Stimulated activated CD8-positive, alpha-beta memory T cell treated with anti-CD3 and anti-CD28 coated beads, Interleukin-15, amount 100 ng/mL, for 48 hours (primary cell): ENCODE measurements at places on chromosomes 16 and 17.

GRCh38 chr16:51390877-51391276, 239.8 kb upstream of the SALL1 start:
- DNase-seq, result no peak

DNA sequence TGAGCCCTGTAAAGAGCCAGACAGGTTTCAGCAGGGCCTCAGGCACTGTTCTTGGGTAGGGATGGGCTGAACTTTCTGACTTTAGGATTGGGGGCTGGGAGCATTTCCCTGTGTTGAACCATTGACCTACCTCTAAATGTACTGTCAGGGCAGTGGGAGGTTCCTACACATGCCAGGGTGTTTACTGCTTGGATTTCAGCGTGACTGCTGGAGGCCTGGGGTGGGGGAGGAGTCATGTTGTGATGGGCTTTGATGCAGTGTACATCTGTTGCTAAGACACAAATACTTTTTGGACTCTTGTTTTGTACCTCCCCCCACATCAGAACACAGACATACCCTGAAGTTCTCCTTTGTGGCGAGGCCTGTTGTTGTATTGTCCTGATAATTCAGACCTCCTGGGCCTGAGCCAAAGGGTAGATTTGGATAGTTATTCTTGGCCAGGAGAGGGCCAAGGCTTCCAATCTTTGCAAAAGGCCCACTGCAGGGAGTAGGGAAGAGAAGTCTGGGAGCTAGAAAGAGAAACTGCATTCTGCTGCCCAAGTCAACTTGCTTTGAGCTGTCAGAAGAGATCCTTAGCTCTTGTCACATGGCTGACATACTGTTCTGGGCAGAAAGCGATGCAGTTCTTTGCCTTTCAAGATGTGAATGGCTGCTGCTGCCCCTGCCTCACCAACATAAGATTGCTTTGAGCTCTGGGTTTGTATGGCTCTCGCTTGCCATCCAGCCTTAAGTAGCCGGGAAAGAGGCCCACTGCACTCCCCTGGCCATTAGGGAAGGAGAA, 3.7 kb downstream of the NFE2L1 start:
- DNase-seq, result no peak

DNA sequence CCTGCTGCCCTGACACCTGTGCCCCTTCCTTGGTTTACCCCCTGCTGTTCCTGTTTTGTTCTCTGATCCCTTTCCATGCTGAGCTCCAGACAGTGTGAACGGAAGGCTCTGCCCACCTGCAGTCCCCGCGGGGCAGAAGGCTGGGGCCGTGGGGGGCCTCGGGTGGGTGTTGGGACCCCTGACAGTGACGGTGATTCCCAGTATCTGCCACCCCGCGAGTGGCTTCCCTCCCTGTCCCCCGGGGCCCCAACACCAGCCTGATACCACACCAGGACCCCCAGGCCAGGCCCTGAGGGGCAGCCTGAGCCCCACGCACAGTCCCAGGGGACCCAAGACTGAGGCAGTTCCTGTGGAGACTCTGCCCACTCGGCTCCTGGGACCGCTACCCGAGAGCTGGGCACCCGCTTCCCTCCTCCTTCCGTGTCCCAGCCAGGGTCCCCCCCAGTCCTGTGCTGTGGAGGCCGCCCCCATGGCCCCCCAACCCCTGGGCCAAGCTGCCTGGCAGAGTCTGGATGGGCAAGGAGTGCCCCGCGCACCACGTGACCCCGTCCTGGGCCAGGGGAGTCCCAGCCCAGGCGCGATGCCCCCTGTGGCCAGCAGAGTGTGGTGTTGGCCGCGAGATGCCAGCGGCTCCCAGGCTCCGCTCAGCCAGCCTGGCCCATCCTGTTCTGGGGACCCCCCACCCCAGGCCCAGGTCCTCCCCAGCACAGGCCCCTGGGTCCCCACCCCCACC, 10.0 kb upstream of the C1QTNF8 start:
- DNase-seq, result peak; percentile 23

- DNase-seq, result no peak
Measured at GRCh38 chr17:14866266-14866665, 398.9 kb downstream of the PMP22 start.

GRCh38 chr16:27778171-27778925, 228.4 kb downstream of the KATNIP start:
- no peak for DNase-seq

DNA sequence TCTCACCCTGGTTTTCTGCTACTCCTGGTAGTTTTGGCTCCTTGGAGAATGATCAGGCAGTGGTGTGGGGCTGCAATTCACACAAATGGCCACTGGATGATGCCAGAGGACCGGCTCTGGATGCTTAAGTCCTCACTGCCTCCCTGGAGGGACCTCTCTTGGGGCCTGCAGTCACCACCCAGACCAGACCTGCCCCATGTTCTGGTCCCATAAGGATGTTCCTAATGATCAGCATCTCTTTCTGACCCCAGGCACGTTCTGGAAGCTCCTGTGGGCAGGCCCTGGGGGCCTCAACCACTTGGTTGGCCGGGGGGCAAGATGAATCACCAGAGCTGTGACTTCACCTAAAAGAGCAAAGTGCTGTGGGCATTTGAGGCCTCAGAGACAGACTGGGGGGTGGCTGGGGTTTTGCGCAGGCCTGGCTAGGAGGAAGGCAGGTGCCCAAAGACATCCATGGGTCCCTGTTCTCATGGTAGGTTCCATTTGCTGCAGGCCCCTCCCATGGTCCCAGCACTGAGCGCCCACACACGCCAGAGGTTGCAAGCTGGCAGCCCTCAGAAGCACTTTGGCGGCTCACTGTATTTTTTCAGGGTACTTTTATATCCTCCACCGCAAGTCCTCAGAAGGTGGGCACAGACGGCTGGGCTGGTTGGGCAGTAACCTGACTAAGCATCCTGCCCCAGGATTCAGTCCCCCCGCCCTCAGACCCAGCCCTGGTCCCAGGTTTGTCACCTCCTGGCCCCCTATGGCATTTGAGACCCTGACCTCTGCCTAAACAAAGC, 53.2 kb downstream of the NT5M start:
- DNase-seq, result peak; percentile 32

- no peak for DNase-seq
Measured at GRCh38 chr17:62882284-62882683, 74.2 kb upstream of the MARCHF10 start.

- DNase-seq, result peak; percentile 41
Measured at GRCh38 chr16:74695450-74696422, 4.9 kb downstream of the MLKL start.

DNA sequence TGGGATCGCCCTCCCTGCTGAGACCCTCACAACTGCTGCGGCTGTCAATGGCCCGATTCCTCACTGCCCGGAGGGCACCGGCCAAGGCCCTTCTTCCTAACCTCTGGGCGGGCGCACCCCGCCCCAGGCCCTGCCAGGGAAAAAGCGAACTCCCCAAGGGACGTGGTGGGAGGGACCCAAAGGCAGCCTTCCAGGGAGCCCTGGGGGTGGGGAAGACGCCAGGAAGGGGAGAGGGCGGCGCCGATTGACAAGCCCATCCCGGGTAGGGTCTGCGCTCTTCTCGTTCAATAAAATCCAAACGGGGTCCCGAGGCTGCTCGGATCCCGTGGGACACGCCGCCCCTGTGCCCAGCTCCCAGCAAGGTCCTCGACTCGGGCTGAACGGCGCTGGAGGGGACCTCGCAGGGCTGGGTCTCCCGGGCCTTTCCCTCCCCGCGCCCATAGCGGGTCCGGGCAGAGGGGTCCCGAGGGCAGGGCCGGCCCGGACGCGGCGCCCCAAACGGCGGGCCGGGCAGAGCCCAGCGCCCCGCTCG, 416 bp downstream of the KIFC3 start:
- no peak for DNase-seq

GRCh38 chr16:73877150-73877549, 419.5 kb upstream of the PSMD7 start:
- no peak for DNase-seq

GRCh38 chr16:48203974-48204824, 39.9 kb upstream of the LONP2 start:
- no peak for DNase-seq

DNA sequence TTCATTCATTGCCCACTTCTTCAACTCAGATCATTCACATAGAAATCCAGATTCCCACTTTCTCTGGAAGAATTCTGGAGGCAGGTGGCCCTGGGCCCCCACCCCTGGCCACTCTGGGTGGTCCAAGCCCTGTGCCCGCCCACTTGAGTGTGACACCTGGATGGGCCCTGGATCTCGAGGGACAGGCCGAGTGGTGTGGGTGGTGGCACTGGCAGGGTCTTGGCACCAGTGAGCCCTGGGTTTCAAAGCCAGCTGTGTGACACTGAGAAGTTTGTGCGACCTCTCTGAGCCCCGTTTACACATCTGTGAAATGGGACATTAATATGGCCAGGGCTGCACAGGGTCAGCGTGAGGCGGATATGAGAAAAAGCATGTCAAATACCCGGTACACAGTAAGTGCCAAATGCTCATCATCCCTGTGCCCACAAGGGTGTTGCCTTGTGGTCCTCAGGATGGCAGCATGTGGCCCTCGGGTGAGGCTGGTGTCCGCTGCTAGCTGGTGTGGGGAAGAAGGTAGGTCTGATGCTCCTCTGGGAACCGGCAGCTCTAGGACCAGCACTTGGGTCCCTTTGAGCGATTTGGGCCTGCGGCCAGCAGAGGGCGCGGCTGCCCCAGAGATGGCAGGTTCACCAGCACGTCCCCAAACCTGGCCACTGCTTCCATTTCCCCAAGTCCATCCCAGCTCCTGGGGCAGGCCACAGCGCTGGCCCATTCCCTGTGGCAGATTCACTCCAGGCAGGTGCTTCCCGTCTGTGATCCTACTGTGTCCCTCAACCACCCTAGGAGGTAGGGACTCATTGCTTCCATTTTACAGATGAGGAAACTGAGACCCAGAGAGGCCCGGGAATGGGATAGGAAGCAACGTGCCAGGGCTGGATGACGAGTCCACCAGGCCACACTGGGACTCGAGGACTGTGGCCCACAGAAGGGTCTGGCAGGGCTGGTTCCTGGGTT, 3.6 kb downstream of the OSGIN1 start:
- peak; percentile 59 for DNase-seq

GRCh38 chr17:64282753-64283080, 19.7 kb upstream of the TEX2 start:
- DNase-seq, result no peak

- DNase-seq, result no peak
Measured at GRCh38 chr16:85936816-85937215, 37.9 kb downstream of the IRF8 start.

GRCh38 chr17:39676198-39676819, 8.1 kb downstream of the PNMT start:
- peak; percentile 23 for DNase-seq

GRCh38 chr17:50132104-50132794, 2.3 kb upstream of the SAMD14 start:
- no peak for DNase-seq

DNA sequence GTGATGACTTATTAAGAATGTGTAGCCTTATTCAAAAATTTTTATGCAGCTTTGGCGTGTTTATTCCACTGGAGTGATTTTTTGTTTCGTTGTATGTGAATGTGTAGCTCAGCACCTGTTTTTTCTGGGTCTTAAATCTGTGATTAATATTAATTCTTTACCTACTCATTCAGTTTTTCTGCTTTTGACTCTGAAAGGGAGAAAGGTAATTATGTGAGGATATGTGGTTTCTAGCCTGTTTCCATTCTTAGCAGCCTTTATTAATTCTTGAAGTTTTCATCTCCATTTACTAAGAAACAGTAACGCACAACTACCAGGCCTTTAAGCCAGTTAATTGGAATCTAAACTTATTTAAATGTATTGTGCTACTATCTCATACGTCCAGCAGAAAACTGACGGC, 7.0 kb downstream of the HEATR3 start:
- no peak for DNase-seq

- DNase-seq, result no peak
Measured at GRCh38 chr16:31301708-31302400, 42.1 kb downstream of the ITGAM start.

DNA sequence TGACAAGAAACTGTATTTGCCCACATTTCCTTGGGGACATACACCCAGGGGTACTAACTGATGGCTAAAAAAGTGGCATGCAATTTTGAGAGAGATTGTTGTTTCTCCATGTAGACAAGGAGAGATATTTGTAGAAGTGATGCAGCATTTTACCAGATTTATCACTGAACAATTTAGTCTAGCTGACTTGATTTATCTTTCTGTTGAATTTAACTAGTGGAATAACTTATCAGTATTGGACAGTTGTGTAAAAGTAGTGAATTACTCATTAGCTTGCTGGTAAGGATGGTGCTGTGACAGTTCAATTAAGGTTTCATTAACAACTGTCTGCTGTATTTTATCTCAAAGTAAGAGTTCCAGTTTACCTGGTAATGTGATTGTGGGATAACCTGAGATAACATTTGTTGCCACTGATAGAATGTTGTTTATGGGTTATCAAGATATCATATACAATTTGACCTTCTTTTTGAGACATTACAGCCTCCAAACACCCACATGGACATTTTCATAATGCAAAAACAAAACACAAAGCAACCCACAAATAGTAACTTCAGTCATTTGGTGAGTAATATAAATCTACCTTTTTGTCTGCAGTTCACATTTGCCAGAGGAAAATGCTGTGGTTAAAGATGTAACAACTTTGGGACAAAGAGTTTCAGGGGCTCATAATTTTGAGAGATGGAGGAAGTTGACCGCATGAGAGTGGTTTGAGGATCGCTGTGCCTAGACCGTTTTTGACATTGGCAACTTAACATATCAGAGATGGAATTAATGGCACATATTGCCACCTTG, 3.8 kb downstream of the NLK start:
- DNase-seq, result no peak

- DNase-seq, result no peak
Measured at GRCh38 chr17:48429156-48429555, 858 bp downstream of the SKAP1 start.

- no peak for DNase-seq
Measured at GRCh38 chr17:48357779-48358602, 72.0 kb downstream of the SKAP1 start.

- DNase-seq, result peak; percentile 63
Measured at GRCh38 chr17:21041741-21042457, 912 bp downstream of the USP22 start.

- no peak for DNase-seq
Measured at GRCh38 chr17:78641666-78642065, 64.5 kb upstream of the DNAH17 start.

DNA sequence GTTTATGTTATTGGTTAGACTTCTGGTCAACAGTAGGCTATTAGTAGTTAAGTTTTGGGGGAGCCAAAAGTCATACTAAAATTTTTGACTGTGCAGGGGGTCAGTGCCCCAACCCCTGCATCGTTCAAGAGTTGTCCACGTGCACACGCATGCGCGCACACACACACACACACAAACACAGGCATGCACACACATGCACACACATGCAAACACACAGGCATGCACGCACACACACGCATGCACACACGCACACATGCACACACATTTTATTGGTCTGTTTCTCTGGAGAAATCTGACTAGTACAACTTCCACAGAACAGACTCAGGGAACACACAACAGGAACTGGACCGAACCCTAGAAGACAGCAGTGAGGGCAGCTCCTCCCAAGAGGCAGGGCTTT, 24.4 kb upstream of the USP10 start:
- no peak for DNase-seq

GRCh38 chr17:44760474-44761308, 1.9 kb downstream of the ADAM11 start:
- DNase-seq, result no peak

DNA sequence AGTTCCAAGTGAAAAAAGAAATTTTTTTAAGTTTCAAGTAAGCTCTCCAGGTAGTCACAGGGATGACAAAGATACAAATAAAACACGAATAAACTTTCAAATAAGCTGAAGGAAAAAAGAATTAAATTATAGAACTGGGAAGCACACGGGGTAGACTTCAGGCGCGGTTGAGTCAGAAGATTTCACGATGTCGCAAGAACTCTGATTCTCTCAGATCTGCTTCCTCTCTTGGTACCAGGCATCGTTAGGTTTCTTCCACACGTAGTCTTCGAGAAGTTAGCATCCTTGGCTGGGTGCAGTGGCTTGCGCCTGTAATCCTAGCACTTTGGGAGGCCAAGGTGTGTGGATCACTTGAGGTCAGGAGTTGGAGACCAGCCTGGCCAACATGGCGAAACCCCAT, 784.1 kb upstream of the RBFOX1 start:
- DNase-seq, result no peak
